Erythroblast (primary cell): ENCODE measurements at places on chromosomes 1 and 21.
A peak's percentile ranks its signal among the peaks of the same experiment; 100 is the strongest.

- no peak for DNase-seq
Measured at GRCh38 chr1:205920861-205921569, 22.2 kb downstream of the SLC26A9 start.

DNA sequence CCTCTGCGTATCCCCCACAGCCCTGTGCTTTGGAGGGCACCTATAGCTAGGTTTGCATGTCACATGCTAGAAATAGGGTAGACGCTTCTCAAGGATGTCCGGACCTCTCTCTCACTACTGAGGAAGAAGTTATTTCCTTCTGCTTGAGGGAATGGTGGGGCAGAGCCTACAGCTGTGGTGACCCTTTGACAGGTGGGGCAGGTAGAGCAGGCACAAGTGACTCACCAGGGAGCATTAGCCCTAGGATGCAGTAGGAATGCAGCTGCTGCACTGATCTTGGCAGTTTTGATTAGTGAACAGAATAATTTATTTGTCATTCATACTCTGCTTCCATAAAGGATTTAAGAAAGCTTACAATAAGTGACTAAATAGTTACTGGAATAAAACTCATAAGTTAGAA is 129.6 kb upstream of the HOOK1 start:
- DNase-seq, result no peak

GRCh38 chr1:202806845-202807450 is 1.3 kb downstream of the KDM5B start:
- peak; percentile 66 for DNase-seq

DNA sequence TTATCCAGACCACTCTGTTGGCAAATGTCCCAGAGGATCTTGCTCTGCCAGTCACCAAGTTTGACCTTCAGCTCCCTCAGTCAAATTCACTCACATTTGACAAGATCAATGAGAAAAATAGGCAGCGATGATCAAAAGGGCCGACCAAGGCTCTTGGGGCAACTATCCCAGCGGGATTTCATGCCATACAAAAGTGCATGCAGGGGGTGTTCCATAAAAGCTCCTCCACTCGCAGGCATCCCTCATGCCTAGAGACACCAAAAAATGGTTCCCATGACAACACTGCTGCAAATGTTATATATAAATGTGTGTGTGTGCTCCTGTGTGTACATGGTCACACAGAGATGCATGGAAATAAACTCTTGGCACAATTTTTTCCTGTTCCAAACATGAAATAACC is 16.2 kb upstream of the EIF4G3 start:
- DNase-seq, result no peak

DNA sequence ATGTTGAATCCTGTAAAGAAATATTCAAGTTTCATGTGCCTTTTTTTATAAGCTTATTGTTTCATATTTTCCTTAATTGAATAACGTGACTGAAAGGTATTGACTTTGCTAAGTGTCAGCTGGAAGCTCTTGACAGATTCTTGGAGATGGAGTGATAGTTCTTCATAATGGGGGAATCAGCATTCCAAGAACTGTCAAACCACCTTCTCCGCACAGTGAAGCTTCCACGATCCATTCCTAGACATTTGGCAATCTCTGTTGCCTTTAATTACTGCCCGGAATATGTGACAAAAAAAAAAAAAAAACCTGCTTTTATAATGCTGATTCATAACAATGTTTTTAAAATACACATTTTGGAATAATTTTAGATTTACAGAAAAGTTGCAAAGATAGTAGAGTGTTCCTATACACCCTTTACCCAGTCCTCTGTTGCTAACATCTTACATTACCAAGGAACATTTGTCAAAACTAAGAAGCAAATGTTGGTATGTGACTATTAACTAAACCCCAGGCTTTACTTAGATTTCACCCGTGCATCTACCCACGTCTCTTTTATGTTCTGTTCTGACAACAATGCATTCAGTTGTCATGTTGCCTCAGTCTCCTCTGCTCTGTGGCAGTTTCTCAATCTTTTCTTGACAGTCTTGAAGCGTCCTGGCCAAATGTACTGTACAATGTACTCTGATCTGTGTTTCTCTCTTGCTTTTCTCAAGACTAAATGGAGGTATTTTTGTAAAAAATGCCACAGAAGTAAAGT is 674.1 kb downstream of the SMYD3 start:
- no peak for DNase-seq

DNA sequence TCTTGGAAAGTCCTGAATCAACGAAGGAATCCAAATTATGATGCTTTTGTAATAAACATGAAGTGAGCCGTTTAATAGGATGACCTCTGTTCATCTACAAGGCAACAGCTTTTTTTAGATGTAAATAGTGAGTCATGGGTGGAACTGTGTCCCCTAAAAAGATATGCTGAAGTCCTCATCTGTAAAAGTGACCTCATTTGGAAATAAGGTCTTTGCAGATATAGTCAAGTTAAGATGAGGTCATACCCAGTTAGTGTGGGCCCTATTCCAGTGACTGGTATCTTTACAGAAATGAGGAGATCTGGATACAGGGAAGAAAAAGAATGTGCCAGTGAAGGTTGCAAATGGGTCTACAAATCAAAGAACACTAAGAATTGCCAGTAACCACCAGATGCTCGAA is 1287.3 kb upstream of the ADGRL4 start:
- no peak for DNase-seq

DNA sequence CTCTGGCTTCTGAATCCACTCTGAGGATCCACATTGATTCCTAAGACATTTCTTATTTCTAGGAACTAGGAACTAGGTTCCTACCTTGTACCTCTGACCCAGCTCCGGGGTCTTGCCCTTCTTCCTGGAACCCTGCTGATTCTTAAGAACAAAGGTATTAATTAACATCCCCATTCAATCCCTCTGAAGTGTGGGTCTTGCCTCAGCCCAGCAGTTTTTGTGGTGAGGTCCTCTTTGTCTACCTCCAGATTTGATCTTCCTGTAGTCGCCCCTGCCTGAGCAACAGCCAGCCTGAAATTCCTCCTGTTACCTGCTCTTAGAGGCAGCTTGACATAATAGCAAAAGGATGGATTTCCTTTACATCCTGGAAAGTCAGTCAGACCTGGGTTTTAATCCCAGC is 46.7 kb upstream of the CAMK1G start:
- no peak for DNase-seq

- DNase-seq, result peak; percentile 14
Measured at GRCh38 chr1:161956097-161956496, 67.6 kb downstream of the OLFML2B start.

DNA sequence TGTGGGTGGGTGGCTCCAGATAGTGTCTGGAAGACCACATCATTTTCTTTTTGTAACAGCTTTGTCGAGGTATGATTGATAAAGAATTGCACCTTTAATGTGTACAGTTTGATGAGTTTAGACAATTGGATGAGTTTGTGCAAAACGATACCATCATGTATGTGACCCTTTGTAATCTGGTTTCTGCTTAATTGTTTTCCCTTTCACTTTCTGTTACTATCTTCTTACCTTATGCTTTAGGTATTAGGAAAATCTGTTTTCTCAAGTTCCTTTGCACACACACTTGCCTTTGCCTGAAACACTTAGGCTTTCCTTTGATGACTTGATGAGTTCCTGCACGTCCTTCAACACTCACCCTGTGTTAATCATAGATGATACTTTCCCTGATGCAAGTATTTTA is 6.8 kb downstream of the OR10Z1 start:
- DNase-seq, result no peak

DNA sequence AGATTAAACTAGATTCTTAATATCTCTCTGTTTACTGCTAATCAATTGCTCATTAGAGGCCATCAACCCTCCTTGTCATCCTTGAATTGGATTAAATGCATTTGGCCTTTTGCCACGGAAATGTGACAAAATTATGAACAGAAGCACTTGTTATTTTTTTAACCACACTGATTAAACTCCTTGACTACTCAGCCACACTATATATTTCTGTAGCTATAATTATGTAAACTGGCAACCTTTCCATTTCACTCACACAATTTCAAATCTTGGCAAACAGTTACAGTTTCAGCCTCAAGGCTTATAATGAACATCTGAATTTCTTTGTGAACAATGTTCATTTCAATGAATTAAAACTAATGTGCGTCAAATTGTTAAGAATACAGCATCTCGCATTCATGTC is 10.1 kb downstream of the ADAMTS5 start:
- DNase-seq, result no peak

DNA sequence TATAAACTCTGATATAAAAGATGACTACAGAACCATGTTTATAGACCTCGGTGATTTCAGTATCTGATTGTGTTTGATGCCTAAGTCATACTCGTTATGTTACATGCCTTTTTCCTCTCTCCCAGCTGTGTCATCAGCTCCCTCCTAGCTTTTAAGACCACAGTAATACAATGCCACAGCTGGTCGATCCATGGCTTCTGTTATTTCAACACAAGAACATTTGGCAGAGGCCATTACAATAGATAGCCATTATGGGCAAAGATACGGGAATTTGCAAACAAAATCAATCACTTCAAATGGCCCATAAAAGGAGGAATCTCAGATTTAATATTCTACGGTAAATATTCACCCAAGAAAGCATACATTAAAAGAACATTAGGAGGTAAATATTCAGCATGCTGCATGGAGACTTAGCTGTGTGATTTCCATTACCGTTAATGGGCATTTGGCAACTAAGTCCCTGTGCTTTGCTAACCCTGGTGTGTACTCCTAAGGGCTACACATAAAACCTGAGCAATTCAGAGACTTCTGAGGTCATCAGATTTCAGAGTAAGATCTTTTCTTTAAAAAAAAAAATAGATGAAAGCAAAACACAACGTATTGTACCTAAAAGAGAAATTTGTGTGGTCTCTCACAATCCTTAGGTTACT is 153.4 kb downstream of the PIGK start:
- no peak for DNase-seq

DNA sequence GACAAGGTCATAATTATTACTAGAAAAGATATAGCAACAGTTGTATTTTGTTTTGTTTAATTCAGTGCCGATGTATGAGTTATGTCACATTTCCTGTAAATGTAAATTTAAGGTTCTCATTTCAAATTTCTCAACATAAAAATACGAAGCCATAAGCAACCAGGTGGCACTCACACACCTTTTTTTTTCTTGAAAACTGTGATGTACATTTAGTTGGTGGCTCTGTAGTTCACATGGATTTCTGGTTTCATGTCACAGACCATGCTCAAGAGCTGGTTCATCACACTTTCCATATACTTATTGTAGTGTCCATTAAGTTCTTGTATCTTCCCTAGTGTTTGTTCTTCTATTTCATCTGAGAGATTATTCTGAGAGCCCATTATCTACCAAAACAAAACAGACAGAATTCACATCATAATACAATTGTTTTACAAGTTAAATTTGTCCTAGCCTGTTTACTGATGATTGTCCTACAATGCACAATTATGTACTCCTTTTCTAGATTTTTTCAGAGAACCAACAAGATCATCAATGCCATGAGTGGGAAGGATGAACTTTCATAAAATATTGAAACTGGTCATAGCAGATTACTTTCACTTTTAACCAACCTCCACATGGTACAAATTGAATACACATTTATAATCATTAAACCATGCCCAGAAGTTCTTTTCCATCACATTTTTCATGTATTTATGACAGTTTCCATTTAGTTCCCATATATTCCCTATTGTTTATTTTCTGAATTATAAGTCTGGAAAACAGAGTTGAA is 17.1 kb downstream of the ATP6V1G3 start:
- no peak for DNase-seq

- DNase-seq, result no peak
Measured at GRCh38 chr1:208374391-208374941, 130.3 kb upstream of the PLXNA2 start.

- peak; percentile 16 for DNase-seq
Measured at GRCh38 chr1:119002028-119002686, 14.0 kb upstream of the TBX15 start.

DNA sequence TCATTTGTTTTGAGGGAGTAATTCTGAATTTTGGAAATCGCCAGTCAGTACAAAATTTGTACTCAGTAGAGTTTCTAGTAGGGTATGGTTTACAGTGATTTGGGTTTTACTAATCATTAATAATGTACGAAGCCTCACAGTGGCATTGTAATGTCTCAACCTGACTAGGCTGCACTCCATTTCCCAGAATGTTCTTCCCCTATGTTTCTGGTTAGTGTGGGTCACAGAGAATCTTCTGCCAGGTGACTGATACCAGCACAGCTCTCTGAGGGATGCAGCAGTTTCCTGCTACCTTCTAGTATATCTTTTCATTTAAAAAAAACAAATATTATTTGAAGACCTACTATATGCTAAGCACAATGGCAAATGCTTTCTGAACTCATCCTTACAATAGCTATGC is 112.9 kb downstream of the PTPN14 start:
- peak; percentile 29 for DNase-seq

DNA sequence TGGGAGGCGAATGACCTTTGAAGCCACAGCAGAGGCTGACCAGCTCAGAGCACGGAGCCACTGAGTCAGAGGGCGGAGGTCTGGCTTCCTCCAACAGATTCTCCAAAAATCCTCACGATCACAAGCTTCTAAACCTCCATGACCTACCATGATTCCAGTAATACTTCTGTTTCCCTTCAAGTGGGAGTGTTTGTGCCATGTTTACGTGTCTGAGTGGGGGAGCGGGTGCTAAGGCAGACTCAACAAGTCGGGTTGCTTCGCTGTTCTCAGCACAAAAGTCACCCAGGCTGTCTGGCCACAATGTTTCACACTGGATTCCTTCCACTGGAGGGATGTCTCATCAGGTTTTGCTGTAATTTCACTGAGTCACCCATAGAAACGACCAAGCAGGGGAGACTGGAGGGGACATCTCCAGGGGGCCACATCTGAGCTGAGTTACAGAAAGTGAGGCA is 86.2 kb downstream of the SLC66A1 start:
- DNase-seq, result no peak

GRCh38 chr1:43742026-43742425 is 34.7 kb downstream of the ST3GAL3 start:
- no peak for DNase-seq

GRCh38 chr1:50705041-50705440 is 255.0 kb downstream of the FAF1 start:
- DNase-seq, result no peak

DNA sequence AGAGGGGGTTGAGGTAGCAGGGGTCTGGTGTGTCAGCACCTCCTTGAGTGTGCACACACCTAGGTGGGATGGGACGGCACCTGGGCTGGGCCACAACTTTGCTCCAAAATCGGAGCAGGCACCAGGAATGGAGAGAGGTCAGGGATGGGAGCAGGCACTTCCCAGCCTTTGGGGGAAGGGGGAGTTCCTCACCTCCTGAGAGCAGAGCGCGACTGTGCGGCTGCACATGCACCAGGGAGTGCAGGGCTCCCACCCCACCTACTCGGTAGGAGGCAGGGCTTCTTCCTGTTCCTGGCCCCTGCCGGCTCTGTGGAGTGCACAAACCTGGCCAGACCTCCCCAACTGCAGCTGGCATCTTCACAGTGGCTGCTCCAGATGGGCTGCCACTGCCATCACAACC is 399.3 kb downstream of the NCAM2 start:
- DNase-seq, result no peak

- DNase-seq, result no peak
Measured at GRCh38 chr1:88052167-88052566, 631.9 kb upstream of the PKN2 start.
